Large intestine (tissue), 12 donors: ENCODE measurements at places on chromosomes 12 and 14. TPM values are rescaled to one million over a fixed set of nuclear protein-coding genes. Genes with fewer than 3 reads are reported as not detected.

PHC1 gene
- polyA plus RNA-seq = 34.2 TPM

KRT79 gene
- not detected for polyA plus RNA-seq

GLIPR1L1 gene
- polyA plus RNA-seq = 0.27 TPM

RBMS2 gene
- polyA plus RNA-seq = 22.5 TPM

GRIP1 gene
- 6.7 TPM for polyA plus RNA-seq

PLEKHG7 gene
- polyA plus RNA-seq = 0.54 TPM

TAS2R7 gene
- not detected for polyA plus RNA-seq

GPHN gene
- 26.1 TPM for polyA plus RNA-seq

NEUROD4 gene
- 0.01 TPM for polyA plus RNA-seq

ITGB7 gene
- 9.5 TPM for polyA plus RNA-seq

CCDC197 gene
- not detected for polyA plus RNA-seq

SLC17A8 gene
- 1.5 TPM for polyA plus RNA-seq

MGP gene
- 152 TPM for polyA plus RNA-seq

KRT85 gene
- polyA plus RNA-seq = 0.03 TPM

DACT1 gene
- polyA plus RNA-seq = 13.5 TPM

C1R gene
- polyA plus RNA-seq = 56.5 TPM

RND1 gene
- 1.3 TPM for polyA plus RNA-seq

SIX1 gene
- 0.12 TPM for polyA plus RNA-seq

EXOC3L4 gene
- polyA plus RNA-seq = 33.7 TPM

SRSF5 gene
- polyA plus RNA-seq = 565 TPM
